ENCODE measurements at places on chromosomes 12 and 14.

DNA sequence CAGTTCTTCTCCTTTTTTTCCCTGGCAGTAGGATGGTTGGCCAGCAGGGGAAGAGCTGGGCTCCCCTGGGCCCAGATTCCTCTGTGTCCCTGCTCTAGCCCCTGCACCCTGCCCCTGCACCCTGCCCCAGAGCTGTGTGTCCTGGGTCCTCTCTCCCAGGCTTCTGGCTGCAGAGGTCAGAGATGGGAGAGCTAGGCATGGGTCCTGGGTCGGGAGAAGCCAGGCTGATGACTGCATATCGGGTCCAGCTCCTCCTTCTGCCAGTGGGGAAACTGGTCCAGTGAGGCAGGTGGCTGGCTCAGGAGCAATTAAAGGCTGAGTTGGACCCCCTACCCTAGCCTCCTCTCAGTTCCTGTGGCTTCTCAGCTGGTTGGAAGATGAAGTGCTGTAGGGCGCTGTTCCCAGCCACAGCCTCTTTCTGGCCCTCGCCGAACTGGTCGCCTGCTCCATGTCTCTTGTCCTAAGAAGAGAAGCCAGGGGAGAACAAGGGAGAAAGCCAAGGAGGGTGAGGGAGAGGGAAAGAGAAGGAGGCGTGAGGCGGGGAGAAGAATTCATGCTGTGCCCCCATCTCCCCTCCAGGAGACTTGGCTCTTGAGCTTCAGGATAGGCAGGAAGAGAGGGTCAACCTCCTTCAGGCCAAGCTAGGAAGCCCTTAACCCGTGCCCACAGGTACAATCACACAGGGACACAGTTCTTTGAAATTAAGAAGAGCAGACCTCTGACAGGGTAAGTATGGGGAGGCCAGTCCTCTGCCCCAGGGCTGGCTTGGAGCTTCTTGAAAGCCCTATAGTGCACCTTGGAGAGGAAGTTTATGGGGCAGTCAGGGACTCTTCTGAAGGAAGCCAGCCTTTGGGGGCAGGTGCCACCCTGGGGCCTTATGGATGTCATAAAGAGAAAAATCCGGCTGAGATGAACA lies 9.5 kb downstream of the VASH1 start:
- no peak for DNase-seq

- no peak for DNase-seq
These were observed 12.7 kb downstream of the ERP29 start for GRCh38 chr12:112025808-112026375.

DNA sequence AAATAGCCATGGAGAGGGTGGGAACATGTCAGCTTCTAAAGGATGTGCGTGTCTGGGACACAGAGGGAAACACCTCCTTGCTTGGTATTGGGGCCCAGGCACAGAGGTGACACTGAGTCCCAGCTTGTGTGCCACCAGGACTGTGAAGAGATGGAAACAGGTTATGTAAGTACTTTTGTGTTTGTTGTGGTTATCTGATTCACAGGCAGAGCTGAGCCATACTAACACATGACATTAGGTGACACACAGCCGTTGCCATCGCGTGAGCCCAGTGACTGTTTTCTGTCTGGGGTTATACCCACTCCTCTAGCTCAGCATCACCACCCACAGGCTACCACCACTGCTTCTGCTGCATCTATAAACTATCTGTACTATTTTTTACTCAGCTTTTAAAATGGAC lies 12.1 kb upstream of the FLVCR2 start:
- DNase-seq, result no peak

GRCh38 chr14:100193417-100194357 lies 34.2 kb upstream of the DEGS2 start:
- no peak for DNase-seq

GRCh38 chr14:103540821-103541708 lies 12.1 kb downstream of the TRMT61A start:
- no peak for DNase-seq

GRCh38 chr12:6088921-6089747 lies 35.3 kb downstream of the VWF start:
- DNase-seq, result peak; percentile 33

- DNase-seq, result no peak
These were observed 14.1 kb downstream of the ALDH1L2 start for GRCh38 chr12:105069936-105070702.

GRCh38 chr12:104218935-104219334 lies 3.4 kb downstream of the TXNRD1 start:
- no peak for DNase-seq

DNA sequence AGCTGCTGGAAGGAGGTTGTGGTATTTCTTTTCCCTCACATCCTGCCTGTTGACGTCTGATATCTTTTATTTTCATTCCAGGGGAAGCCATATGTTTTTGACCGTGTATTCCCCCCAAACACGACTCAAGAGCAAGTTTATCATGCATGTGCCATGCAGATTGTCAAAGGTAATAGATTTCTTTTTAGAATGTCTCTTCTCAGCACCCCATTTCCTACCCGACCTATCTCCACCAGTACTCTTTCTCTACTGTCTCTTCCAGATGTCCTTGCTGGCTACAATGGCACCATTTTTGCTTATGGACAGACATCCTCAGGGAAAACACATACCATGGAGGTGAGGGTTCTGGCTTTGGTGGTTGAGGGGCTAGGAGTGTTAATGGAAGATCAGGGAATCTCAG lies 13.5 kb downstream of the KIF5A start:
- no peak for DNase-seq

- no peak for DNase-seq
These were observed 1.2 kb upstream of the BMAL2 start for GRCh38 chr12:27331291-27331926.

GRCh38 chr12:75327642-75328041 lies 2.5 kb downstream of the CAPS2 start:
- DNase-seq, result no peak

DNA sequence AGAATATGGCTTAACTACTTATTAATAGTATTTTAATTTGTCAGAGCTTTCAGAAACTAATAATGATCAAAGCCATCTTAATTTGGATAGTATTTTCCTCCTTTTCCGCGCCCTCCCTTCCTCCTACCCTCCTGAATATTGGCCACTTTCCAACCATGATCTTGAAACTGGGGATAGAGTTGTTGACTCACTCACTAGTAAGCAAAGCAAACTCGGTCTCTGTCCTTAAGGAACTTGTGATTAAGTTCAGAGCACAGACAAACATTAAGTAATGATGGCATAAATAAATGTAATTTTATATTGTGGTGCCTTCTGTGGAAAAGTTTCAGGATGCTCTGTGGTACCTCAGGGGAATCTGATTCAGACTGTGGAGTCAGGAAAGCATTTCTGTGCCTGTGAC lies 75.7 kb downstream of the LRRK2 start:
- DNase-seq, result no peak

GRCh38 chr14:40762177-40762576 lies 844.5 kb upstream of the LRFN5 start:
- DNase-seq, result no peak

GRCh38 chr12:93006471-93007208 lies 77.5 kb upstream of the EEA1 start:
- DNase-seq, result no peak

GRCh38 chr14:104925855-104926609 lies 1.4 kb downstream of the PLD4 start:
- DNase-seq, result no peak

DNA sequence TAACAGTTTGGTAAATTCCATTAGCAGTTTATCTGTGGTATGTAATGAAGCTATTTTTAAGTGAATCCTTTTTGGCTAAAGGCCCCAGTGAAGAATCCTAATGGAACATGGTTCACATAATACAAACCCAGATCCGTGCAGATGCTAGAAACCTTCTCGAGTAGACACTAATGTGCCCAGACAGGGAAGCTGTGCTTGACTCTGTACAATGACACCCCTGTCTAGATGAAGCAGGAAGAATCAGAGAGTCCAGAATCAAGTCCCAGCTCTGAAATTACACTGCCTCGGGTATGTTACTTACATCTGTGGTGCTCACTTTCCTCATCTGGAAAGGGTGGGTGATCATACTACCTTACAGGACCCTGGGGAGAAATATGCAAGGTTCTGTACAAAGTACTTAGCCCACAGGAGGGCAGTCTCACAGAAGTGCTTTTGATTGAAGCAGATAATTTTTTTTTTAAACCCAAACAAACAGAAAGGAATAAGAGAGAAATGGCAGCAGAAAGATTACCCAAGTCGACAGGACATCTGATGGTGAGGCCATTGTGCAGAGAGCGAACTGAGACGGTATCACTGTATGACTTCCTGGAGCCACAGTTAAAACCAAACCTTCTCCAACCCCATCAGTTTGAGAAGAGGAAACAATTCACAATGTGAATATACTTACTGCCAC lies 8.5 kb downstream of the CRACR2A start:
- DNase-seq, result no peak

DNA sequence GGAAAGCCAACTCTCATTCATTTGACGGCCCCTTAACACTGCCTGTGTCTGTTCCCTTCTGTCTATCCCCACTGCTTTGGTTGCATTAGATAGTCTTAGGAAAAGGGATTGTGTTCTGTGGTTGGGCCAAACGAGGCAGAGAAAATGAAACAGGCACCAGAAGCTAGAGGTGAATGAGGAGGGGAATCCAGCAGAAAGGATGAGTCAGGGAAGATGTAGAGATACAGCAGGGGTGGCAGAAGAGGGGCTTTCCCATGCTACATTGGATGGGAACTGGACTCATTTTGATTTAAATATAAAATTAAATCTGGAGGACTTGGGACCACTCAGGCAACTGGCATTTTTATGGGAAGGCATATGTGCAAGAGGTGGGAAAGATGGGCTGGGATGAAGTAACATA lies 43.3 kb downstream of the OTOGL start:
- DNase-seq, result no peak

GRCh38 chr14:95323917-95324316 lies 4.2 kb upstream of the CLMN start:
- DNase-seq, result no peak

- no peak for DNase-seq
These were observed 1582.3 kb upstream of the TMEM132C start for GRCh38 chr12:126684703-126685102.

GRCh38 chr12:67052981-67053380 lies 216.2 kb upstream of the CAND1 start:
- no peak for DNase-seq

DNA sequence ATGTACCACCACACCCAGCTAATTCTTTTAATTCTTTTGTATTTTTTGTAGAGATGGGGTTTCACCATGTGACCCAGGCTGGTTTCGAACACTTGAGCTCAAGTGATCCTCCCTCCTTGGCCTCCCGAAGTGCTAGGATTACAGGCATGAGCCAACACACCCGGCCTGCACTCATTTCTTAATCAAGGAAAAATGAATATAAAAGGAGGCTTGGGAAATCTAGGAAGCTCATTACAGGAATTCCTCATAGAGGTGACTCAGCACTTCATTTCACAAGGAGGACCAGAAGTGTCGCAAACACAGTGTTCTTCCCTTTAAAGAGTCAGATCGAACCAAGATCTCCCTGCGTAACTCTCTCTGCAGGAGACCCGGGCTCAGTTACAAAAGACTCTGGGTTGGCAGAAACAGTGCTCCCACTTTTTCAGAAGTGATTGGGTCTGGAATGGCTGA lies 30.3 kb downstream of the NFKBIA start:
- no peak for DNase-seq

All from iPS DF 6.9 (cell line).